NCI-H187 (cell line): ENCODE measurements at places on chromosomes 4 and X.

- DNase-seq, result no peak
These were observed 672.1 kb downstream of the GRXCR1 start for GRCh38 chr4:43564591-43564990.

GRCh38 chr4:158094413-158095134, 78.3 kb downstream of the GASK1B start:
- DNase-seq, result no peak

- no peak for DNase-seq
These were observed 31.4 kb upstream of the STS start for GRCh38 chrX:7116081-7116480.

- no peak for DNase-seq
These were observed 4.1 kb downstream of the SEPTIN6 start for GRCh38 chrX:119688911-119689321.

- DNase-seq, result no peak
These were observed 115.4 kb downstream of the PTTG2 start for GRCh38 chr4:38075370-38076152.

DNA sequence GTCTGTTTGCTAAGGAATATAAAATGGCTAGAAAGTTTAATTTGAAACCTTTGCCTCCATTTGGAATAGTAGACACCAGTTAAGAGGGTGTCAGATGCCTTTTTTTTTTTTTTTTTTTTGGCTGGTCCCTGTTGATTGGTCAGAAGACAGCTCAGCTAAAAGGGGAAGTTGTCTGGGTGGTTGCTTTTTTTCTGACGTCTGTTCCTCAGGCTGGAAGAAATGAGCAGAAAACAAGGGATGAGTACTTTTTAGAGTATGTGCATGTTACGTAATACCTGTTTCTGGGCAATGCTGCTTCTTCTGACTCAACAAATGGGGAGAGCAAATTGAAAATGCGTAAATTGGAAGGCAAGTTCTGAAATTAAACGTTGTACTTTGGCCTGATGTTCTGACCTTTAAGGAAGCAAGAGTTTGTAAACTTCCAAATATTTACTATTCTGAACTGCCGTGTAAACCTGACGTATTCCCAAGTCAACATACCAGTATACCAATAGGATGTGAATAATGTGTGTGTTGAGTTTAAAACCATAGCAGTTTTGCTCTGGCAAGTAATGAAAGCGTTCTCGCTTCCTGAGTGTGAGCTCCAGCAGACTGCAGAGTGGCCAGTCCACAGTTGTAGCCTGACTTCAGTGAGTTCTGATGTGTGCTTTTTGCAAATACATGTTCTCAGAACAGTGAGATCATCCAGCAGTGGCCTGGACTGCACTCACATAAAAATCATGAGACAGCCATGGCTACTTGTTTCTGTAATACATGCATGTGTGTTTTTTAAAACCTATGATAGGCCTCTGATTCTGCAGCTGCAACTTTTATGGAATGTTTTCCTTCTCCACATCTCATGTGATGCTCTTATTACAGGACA, 1.7 kb downstream of the SAT1 start:
- no peak for DNase-seq

DNA sequence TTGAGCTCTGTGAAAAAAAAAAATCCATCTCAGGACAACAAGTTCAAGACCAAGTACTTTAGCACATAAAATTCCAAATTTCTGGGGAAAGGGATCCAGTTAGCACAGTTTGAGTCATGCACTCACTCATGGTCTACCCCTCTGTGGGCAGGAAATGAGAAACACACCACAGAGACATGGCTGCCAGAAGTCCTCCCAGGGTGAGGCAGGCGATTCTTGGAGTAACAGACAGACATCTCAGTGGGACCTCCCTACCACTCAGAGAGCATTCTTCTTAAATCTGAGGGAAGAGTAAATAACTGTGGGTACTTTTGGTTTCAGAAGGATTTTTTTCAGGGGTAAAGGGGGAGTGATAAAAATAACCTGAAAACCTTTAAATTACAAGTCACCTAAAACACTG, 14.1 kb downstream of the CXCL1 start:
- DNase-seq, result no peak

DNA sequence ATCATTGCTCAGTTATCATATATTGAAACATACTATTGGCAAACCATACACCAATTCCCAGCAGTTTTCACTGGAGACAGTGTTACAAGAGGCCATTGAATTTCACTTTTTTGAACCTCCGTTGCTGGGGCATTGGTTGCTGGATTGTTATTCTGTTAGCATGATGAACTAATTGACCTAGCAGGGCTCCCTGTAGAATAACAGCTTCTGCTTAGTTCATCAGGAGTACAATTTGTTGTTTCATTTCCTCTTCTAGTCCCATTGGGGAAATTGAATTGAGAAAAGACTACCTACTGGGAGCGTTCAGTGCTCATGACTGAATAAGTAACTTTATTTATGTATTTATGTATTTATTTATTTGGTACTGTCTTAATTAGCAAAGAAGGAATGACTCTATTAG, 151.6 kb downstream of the SLIT2 start:
- DNase-seq, result no peak

GRCh38 chr4:150950657-150951288, 64.3 kb downstream of the LRBA start:
- DNase-seq, result no peak

- no peak for DNase-seq
These were observed 1.5 kb downstream of the LAP3 start for GRCh38 chr4:17578482-17578891.

- no peak for DNase-seq
These were observed 206.8 kb downstream of the CHRDL1 start for GRCh38 chrX:110588853-110589252.

- DNase-seq, result no peak
These were observed 49.5 kb downstream of the METTL14 start for GRCh38 chr4:118734491-118735205.

DNA sequence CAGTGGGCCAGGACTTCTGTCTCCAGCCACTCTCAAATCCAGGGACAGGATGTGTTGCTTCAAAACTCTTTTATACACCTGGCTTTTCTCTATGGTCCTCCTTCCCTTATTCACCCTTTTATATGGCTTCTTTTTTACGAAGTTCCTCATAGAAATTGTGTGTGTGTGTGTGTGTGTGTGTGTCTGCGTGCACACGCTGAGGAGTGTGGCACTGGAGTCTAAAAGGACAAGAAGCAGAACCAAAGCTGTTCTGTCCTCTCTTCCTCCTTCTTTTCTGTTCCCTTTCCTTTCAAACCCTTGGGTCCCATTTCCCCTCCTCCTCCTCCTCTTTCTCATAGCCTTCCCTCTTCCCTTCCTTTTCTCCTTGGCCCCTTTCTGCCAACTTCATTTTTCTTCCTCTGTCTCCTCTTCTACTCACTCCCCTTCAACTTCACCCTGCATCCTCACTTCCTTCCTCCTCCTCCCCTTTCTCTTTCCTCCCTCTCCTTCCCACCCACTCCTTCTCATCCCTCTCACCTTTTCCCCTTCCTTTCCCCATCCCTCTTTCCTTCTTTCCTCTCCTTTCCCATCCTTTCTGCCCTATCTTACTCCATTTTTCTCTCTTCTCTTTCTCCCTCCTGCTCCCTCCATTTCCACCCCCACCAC, 360.5 kb downstream of the MID1IP1 start:
- DNase-seq, result no peak

GRCh38 chrX:81195259-81195658, 6.5 kb downstream of the HMGN5 start:
- DNase-seq, result no peak

DNA sequence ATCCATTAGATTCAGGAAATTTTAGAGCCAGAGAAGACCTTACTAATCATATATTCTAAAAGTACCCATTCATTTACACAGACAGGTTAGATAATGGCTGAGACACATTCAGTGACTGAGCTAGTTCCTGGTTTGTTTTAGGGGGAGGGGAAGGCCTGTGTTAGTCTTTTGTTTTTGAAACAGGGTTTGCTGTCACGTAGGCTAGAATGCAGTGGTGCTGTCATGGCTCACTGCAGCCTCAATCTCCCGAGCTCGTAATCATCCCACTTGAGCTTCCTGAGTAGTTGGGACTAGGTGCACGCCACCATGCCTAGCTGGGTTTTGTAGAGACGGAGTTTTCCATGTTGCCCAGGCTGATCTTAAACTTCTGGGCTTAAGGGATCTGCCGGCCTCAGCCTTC, 10.1 kb downstream of the RBPJ start:
- peak; percentile 88 for DNase-seq

DNA sequence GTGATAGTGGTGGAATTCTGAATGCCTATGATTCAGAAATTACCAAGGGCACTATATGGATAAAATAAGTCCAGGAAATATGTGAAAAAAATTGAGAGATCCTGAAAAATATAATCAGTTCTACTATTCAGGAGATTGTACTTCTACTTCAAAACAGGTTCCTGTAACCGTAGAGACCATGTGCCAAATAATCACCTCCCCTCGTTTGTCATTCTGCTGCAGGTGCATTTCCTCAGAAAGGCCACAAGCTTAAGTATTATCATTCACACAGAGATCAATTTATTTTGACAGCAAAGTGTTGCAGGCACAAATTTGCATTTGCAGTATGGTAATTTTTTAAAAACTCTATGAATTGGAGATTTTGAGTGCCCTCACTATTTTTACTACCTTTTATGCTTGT, 1000.0 kb downstream of the CCSER1 start:
- no peak for DNase-seq

DNA sequence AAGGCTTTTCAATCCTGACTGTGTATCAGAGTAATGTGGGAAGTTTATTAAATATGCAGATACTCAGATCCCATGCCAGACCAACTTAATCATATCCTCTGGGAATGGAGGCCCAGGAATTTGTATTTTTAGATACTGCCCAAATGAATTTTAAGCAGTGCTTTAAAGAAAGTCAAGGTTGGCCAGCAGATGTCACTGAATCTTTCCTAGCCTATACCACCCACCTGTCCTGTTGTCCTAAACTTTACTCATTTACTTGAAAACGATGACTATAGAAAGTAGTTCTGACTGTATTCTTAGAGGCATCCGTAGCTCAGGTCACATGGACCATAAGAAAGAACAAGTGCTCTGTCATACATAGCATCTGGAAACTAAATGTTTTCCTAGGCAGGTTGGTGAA, 79.9 kb downstream of the AMOT start:
- DNase-seq, result no peak
